ENCODE measurements at places on chromosomes 11 and 22.

- no peak for DNase-seq
These were observed 8.2 kb downstream of the UBASH3B start for GRCh38 chr11:122663764-122664163.

DNA sequence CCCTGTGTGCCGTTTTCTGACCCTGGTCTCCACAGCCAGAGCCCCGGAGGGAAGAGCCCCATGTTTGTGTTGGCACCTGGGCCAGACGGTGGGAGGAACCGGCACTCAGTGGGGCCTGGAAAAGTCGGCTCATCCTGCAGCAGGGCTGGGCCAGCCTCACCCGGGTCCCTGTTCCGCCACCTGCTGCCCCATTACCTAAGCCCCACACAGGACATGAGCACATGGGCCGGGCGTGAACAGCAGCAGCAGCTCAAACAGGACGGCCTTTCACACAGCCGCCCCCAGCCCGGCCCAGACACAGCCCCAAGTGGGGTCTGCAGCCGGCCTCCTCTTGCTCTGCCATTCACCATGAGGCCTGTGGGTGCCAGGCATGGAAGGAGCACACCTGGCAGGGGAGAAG is 302.4 kb downstream of the MN1 start:
- DNase-seq, result no peak

- DNase-seq, result no peak
These were observed 19.2 kb downstream of the PRR5 start for GRCh38 chr22:44721213-44721612.

DNA sequence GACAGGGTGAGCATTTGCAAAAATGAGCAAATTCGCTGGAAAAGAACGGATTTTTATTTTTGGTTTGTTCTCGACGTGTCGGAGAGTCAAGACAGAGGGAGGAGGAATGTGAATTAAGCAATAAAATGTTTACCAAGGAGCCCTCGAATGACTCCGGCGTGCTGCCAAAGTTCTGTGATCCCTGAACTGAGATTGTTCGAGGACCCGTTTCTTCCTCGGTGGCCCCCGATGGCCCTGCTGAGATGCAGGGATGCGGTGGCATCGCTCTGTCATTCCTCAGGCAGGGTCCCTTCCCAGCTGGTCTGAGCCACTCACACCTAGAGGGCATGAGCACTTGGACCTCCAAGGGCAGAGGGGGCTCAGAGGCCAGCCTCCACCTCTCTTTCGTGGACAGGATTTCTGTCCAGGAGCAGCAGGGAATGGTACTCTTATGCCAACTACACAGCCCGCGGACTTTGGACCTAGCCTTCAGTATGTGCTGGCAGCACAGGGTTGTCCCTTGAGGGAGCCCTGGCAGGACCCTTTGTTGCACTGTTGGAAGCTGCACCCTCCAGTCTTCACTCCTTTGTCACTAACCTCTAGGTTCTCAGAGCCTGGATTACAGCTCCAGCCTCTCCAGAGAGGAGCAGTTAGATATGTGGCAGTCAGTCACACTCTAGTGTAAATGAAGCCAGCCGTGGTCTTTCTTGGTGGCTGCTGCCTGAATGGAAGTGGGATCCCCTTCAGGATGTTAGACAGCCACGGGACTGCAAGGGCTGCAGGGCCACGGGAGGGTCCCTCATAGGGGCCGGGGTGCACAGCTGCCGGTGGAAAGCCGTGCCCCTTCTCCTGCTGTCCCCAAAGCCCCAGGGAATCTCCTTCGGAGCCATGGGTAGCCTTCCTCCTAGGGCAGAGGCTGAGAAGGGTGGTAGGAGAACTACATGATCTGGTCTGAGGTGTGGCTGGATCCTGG is 109.4 kb upstream of the ANO1 start:
- no peak for DNase-seq

DNA sequence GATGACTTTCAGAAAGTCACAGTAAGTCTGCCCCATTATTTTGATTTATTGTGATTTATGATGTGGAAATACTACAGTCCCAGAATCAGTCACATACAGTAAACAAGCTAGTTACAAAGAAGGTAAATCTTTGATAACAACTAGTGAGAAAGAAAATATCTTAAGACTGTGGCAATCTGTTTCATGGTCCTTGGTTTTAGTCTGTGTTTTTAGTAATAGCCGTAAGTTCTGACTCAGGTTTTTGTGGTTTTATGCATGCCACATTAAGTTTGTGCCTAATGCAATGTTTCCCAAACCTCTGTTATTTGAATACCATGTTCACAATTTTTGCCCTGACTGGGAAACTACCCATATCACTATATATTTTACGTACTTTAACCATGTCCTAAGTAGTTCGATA is 6.7 kb downstream of the CEP295 start:
- DNase-seq, result no peak

- no peak for DNase-seq
These were observed 11.3 kb downstream of the ATG2A start for GRCh38 chr11:64905516-64906313.

- no peak for DNase-seq
These were observed 72.9 kb upstream of the WNT7B start for GRCh38 chr22:46049726-46050450.

DNA sequence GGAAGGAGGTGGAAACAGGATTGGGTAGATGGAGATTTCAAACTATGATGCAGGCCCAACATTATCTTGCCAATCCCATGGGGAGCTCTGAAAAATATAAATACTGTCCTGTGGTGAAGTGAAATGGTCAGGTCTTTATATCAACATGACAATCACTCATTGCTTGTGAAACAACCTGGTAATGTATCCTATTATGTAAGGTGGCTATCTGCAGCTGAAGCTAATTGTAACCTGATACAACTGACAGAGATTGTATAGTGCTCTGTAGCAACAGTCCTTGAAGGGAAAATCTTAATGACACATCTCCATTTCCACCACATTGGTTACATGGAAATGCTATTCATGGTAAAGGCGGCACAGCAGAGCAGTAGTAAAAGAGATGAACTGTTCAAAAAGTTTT is 20.7 kb upstream of the CHORDC1 start:
- DNase-seq, result no peak

DNA sequence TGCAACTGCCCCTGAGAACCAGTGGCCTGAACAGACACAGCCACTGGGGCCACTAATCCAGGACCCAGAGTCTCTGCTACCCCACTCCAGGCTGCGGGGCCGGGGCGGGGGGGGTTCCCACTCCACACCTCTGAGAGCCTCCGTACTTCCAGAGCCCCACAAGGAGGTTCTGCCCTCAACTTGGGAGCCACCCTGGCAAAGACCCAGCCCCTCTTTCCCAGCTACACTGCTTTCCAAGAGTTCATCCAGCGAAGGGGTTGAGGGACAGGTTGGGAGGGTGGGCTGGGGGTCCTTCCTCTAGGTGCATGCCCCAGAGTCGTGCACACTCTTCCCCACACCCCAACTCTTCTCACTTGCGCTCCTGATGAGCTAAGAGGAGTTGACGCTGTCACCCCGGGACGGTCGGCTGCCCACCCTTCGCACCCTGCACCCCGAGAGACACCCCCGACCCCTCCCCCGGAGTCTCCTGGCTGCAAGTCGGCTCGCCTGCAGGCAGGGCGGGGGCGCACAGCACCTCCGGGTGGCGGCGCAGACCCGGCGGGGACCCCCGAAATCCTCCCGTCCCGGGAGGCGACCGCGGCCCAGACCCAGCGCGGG is 531 bp downstream of the RAB3IL1 start:
- no peak for DNase-seq

DNA sequence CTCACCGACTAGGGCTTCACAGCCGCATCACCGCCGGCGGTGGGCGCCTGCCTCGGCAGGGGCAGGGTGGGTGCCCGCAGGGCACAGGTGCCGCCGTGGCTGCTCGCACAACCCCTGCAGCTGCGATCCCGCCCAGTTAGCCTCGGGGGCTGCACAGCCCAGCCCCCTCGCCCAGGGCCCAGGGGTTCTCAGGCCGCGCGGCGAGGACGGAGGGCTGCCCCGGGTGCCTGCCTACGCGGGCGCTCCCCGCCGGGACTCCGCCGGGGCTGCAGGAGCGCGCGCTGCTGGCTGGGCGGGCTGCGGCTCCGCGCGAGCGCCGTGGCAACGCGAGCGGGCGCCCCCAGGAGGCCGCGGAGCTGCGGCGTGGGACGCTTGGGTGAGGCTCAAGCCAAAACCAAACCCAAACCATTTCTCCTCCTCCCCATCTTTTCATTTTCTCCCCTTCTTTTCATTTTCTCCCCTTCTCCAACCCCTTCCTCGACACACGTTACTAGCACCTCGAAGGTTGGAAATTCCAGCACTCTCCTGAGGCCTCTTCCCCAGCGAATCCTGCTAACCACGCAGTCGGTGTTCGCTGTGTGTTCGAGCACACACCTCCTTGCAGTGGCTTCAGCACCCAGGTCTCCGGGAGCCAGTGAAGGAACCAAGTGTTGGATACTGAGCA is at the start of gene MICAL3:
Gene MICAL3, minus strand, starts transcription at position 286 of the 664 bp plus-strand sequence. CDS start 117,749 bp downstream, outside the sequence.
- DNase-seq, result no peak

- DNase-seq, result no peak
These were observed 658 bp downstream of the STIP1 start for GRCh38 chr11:64186492-64187165.

GRCh38 chr11:28107191-28107749 is 686 bp downstream of the KIF18A start:
- DNase-seq, result no peak

GRCh38 chr11:73177380-73177777 is 35.3 kb upstream of the FCHSD2 start:
- no peak for DNase-seq

GRCh38 chr22:46728470-46728869 is 9.6 kb downstream of the CERK start:
- no peak for DNase-seq

- DNase-seq, result no peak
These were observed 54.6 kb downstream of the KCNA4 start for GRCh38 chr11:29962243-29962642.

DNA sequence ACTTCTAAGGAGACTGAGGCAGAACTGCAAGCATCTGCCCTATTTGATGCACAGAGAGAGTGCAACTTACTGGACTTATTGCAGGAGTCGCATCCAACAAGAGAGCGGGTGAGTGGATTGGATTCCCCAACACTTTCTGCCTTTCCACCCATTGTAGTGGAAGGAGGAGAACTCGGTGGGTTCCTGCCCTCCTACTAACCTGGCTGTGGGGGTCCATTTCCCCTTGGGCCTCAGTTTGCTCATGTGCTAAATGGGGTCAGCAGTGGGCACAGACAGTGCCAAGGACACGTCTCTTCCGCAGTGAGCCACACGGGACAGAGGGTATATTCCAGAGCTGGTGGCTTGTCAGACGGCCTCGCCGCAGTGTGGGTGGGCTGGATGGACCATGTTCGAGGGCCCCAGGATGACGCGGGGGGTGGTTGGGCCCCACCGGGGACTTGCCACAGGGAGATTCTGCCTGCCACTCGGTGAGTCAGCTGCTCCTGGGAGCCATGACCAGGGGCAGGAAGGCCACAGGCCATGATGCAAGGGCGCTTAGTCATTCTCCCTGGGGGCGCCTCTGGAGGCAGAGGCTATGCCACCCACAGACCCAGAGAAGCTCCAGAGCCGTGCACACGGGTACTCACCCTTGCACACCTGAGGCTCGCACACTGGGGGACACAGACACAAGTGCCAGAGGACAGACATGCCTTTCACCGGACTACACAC is 8.2 kb downstream of the ALX4 start:
- no peak for DNase-seq

- peak; percentile 82 for DNase-seq
These were observed 221.3 kb downstream of the NAV2 start for GRCh38 chr11:19933801-19934488.

DNA sequence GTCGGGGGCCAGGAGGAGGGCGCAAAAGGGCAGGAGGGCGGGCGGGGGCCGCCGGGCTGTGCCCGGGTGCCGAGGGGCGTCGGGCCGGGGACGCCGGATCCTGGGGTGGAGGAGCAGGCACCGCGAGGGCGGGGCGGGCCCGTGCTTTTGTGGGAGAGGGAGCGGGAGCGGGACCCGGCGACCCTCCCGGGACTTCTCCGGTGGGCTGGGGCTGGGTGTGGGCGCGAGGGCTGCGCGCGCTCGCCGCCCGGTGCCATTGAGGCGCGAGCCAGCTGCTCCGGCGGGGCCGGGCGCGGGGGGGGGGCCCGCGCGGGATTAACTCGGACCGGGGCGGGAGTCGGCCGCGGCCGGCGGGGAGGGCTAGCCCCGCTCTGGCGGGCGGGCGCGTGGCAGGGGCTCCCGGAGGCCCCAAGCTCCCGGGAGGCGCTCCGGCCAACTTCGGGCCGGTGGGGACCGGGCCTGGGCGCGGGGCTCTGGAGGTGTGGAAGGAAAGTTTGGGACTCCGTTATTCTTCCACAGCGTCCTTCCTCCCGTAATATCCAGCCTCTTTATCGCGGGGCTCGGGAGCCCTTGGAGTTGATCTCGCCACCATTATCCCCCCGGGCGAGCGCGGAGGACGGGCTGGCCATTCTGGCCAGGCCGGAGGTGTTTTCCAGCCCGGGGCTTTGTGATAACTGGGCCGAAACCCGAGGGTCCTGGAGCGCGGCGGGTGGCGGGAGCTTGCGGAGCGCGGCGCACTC is 936 bp downstream of the CECR2 start:
- no peak for DNase-seq

DNA sequence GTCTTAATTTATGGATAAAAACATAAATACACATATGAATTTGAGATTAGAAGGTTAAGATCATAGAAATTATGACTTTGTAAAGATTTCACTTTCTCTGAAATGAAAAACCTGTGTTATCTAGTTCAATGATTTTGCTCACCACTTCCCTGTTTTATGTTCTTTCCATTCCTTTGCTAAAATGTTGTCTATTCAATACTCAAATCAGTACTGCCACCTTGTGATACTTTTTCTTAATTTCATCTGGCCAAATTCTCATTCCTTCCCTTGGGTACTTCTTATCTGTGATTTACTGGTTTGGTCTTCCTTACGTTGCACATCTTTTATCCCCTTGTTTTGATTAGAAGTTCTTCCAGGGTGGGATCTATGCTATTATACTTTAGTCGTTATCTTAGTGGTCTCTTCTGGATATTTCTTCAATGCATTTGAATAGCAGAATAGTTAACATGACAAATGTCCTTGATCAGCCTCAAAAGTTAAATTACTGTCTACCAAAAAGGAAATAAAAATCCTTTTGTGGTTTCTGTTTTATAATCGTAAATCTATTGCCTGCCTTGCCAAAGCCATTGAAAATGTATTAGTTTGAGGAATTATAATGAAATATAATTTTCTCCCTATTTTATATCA is 197.0 kb downstream of the PGR start:
- no peak for DNase-seq

DNA sequence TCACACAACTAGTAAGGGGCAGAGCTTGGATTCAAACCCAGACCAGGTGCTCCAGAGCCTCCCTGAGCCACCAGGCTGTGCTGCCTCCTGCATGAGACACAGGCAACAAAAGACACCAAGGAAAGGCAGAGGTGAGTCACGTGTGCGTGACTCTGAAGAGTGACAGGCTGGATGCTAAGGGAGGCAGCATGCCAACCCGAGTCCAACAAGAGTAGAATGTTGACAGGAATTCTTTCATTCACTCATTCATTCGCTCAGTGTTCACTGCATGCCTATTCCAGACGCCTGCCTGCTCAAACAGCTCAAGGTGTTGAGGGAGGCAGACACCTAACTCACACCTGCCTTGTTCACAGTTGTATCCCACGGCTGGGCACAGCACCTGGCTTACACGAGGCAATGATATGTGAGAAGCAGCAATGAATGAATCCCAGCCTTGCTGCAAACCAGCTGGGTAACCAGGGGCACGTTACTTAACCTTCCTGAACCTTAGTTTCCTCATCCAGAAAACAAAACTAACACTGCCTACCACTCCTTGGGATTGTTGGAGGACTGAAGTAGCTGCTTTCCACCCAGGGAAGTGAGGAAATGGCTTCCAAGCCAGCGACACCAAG is 73.8 kb upstream of the ARFGAP3 start:
- no peak for DNase-seq

All from vagina (tissue), 2 donors.